ENCODE measurements at places on chromosomes 12 and 14. TPM values are rescaled to one million over a fixed set of nuclear protein-coding genes. Genes with fewer than 3 reads are reported as not detected.

The NRL gene
- total RNA-seq = 2.9 TPM

The BHLHE41 gene
- 0.20 TPM for total RNA-seq

DNA sequence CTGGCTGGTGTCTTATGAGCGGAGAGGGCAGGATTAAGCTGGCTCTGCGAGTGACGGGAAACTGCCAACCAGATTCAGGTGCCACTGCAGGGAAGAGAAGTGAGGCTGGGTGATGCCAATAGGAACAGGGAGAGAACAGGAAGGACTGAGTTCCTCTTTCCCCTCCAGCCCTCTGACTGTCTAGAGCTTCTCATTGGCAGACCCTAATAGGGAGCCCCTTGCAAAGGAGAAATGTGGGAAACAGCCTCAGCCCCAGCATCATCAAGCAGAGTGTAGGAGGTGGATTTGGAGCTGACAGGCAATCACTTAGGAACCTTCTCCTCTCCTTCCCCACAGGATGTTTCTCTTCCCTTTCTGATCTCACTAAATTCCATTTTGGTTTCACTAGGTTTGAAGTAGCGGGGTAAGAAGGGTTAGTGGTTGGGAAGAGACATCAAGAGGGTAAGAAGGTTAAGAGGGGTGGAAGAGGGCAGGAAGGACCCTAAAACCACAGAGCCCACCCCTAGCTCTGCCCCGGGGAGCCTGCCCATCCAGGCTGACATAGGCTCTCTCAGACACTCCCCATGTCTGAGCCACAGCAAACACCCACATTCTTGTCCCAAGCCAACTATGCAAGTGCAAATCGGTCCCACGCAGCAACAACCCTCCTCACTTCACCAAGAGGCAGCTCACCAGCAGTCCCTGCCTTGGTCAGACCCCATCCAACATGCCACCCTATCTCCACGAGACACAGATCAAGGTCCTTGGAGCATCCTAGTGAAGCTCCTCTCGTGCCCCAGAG lies 111.1 kb downstream of the STAB2 start:
- no peaks in the 10 kb centered on the region for H3K27me3 ChIP-seq
- H3K36me3 ChIP-seq = no peaks in the 10 kb centered on the region
- H3K4me3 ChIP-seq = no peak overlapping the region
- no peak overlapping the region for H3K27ac ChIP-seq

GRCh38 chr12:25253371-25254068 lies 2.8 kb upstream of the KRAS start:
- no peak overlapping the region for H3K4me3 ChIP-seq
- H3K4me1 ChIP-seq = peaks cover 22% of the 10 kb centered on the region
- H3K27me3 ChIP-seq = no peaks in the 10 kb centered on the region
- H3K36me3 ChIP-seq = no peaks in the 10 kb centered on the region
- no peak for DNase-seq
- no peak overlapping the region for H3K27ac ChIP-seq

The FSCB gene
- total RNA-seq = not detected

The ATN1 gene
- 32.2 TPM for total RNA-seq

The HOXC12 gene
- total RNA-seq = not detected

GRCh38 chr12:92457458-92458180 lies 245.2 kb upstream of the PLEKHG7 start:
- H3K4me1 ChIP-seq = peaks cover 35% of the 10 kb centered on the region
- H3K27ac ChIP-seq = no peak overlapping the region
- H3K27me3 ChIP-seq = no peaks in the 10 kb centered on the region
- no peaks in the 10 kb centered on the region for H3K36me3 ChIP-seq
- no peak overlapping the region for H3K4me3 ChIP-seq
- DNase-seq = no peak

GRCh38 chr12:67515679-67516340 lies 132.7 kb upstream of the DYRK2 start:
- H3K4me3 ChIP-seq = peak overlapping the region; percentile 4
- no peaks in the 10 kb centered on the region for H3K36me3 ChIP-seq
- no peak overlapping the region for H3K27ac ChIP-seq
- H3K4me1 ChIP-seq = peaks cover 64% of the 10 kb centered on the region

DNA sequence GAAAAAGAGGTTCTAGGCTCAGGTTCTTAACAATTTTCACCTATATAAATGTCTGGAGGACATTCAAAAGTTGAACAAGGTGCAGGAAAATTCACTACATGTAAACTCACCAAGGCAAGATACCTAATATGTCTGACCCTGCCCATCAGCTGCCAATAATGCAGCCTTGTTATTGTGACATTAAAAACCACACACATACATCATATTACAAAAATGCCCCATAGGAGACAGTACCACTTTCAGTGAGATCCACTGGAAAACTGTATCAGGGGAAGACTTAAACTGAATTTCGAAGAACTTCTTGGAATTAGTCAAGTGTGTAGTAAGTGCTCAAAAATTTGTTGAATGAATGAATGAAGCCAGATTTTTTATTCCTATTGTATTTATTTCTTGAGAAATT lies 83.1 kb downstream of the KICS2 start:
- H3K4me3 ChIP-seq = no peak overlapping the region
- H3K36me3 ChIP-seq = no peaks in the 10 kb centered on the region
- no peaks in the 10 kb centered on the region for H3K4me1 ChIP-seq
- H3K27ac ChIP-seq = no peak overlapping the region
- no peaks in the 10 kb centered on the region for H3K27me3 ChIP-seq

DNA sequence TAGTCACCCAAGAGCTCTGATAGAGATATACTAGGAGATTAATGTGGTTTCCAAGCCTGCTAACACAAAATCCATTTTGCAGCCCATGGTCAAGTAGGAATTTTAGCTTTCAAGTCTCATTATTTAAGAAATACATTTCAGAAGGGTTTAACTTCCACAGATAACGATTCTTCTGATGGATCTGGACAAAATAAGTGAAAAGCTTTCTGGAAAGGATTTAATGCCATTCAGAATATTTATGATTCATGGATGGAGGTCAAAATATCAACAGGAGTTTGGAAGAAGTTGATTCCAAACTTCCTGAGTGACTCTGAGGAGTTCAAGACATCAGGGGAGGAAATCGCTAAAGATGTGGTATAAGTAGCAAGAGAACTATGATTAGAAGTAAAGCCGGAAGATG lies 214.6 kb downstream of the ATXN7L3B start:
- H3K27ac ChIP-seq = no peak overlapping the region
- H3K36me3 ChIP-seq = no peaks in the 10 kb centered on the region
- H3K27me3 ChIP-seq = no peaks in the 10 kb centered on the region
- DNase-seq = no peak
- no peak overlapping the region for H3K4me3 ChIP-seq

The C12orf60 gene
- total RNA-seq = 1.3 TPM

DNA sequence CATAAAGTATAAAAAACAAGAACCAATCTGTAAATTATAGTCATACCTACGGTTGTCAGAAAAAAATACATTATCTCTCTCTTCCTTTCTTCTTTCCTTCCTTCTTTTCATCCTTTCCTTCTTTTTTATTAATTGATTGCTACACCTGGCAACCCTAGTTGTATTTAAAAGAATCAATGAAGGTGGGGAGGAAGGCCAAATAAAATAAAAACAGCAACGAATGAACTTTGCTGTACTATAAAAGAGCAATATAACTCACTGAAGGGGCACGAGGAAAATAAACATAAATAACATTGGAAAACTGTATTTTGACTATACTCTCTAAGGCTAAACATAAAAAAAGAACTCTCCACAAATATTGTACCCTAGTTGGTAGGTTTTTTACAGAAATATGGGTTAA lies 898.2 kb upstream of the USP15 start:
- H3K4me3 ChIP-seq = no peak overlapping the region
- H3K27me3 ChIP-seq = no peaks in the 10 kb centered on the region
- no peaks in the 10 kb centered on the region for H3K4me1 ChIP-seq
- H3K27ac ChIP-seq = no peak overlapping the region
- H3K36me3 ChIP-seq = no peaks in the 10 kb centered on the region

DNA sequence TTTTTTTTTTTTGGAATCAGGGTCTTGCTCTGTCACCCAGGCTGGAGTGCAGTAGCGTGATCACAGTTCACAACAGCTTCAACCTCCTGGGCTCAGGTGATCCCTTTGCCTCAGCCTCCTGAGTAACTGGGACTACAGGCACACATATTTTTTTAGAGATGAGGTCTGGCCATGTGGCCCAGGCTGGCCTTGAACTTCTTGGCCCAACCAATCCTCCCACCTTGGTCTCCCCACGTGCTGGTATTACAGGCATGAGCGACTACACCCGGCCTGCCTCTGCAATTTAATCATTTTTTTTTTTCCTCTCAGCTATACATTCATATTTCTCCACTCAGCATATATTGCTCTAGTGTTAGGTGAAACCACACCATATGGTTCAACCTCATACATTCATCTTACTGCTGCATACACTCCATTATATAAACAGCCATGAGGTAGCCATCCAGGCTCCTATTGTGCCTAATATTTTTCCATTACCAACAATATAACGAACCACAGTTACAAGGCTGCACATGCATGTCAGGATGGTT lies 7.1 kb downstream of the STX2 start:
- H3K36me3 ChIP-seq = no peaks in the 10 kb centered on the region
- no peaks in the 10 kb centered on the region for H3K27me3 ChIP-seq
- H3K4me3 ChIP-seq = no peak overlapping the region
- no peak overlapping the region for H3K27ac ChIP-seq

The RFX4 gene
- not detected for total RNA-seq

GRCh38 chr12:130803702-130804101 lies 35.3 kb downstream of the STX2 start:
- H3K4me1 ChIP-seq = no peaks in the 10 kb centered on the region
- H3K27ac ChIP-seq = no peak overlapping the region
- no peaks in the 10 kb centered on the region for H3K27me3 ChIP-seq

The OR4E1 gene
- total RNA-seq = not detected
